ENCODE measurements at places on chromosomes 2 and 18. TPM values are rescaled to one million over a fixed set of nuclear protein-coding genes. Genes with fewer than 3 reads are reported as not detected.

- no peak overlapping the region for H3K27ac ChIP-seq
- no peak for DNase-seq
- H3K4me3 ChIP-seq, result no peak overlapping the region
- H3K36me3 ChIP-seq, result no peaks in the 10 kb centered on the region
- H3K27me3 ChIP-seq, result no peaks in the 10 kb centered on the region
Measured at GRCh38 chr2:116088236-116088635, 1645.8 kb downstream of the DPP10 start.

- H3K27me3 ChIP-seq, result no peaks in the 10 kb centered on the region
- no peak overlapping the region for H3K27ac ChIP-seq
- no peaks in the 10 kb centered on the region for H3K4me1 ChIP-seq
- H3K36me3 ChIP-seq, result no peaks in the 10 kb centered on the region
- no peak overlapping the region for H3K4me3 ChIP-seq
Measured at GRCh38 chr2:67008155-67008554, 389.0 kb upstream of the ETAA1 start.

GRCh38 chr2:11352781-11353537, 8.5 kb upstream of the ROCK2 start:
- H3K36me3 ChIP-seq, result no peaks in the 10 kb centered on the region
- no peak overlapping the region for H3K4me3 ChIP-seq
- no peaks in the 10 kb centered on the region for H3K27me3 ChIP-seq
- H3K4me1 ChIP-seq, result no peaks in the 10 kb centered on the region
- no peak overlapping the region for H3K27ac ChIP-seq

Gene FEV
- not detected for total RNA-seq

- DNase-seq, result no peak
- peaks cover 19% of the 10 kb centered on the region for H3K27me3 ChIP-seq
- no peak overlapping the region for H3K27ac ChIP-seq
- no peaks in the 10 kb centered on the region for H3K36me3 ChIP-seq
- H3K4me3 ChIP-seq, result no peak overlapping the region
Measured at GRCh38 chr2:120873958-120874887, 138.6 kb downstream of the GLI2 start.

DNA sequence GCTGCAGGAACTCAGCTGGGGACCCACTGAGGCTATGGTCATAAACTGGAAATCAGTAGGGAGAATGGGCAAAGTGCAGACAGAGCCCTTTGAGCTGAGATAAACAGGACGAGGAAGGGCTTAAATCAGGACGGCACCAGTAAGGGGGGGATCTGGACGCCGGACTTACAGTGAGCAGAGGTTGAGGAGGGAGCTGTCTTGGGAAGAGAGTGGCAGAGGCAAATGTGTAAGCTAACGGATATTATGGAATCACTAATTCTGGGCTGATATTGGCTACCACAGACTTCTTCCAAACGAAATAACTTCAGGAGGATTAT, 539 bp downstream of the CYP27A1 start:
- DNase-seq, result no peak
- peaks cover 70% of the 10 kb centered on the region for H3K27me3 ChIP-seq
- peaks cover 1% of the 10 kb centered on the region for H3K4me1 ChIP-seq
- peaks cover 9% of the 10 kb centered on the region for H3K36me3 ChIP-seq

GRCh38 chr18:55821219-55821618, 233.2 kb upstream of the TCF4 start:
- no peaks in the 10 kb centered on the region for H3K4me1 ChIP-seq
- no peak for DNase-seq
- H3K27me3 ChIP-seq, result no peaks in the 10 kb centered on the region
- no peak overlapping the region for H3K27ac ChIP-seq

Gene IMPACT
- total RNA-seq, result 23.8 TPM

Gene TUBA3E
- total RNA-seq, result not detected

Gene NYAP2
- 0.06 TPM for total RNA-seq

- peak overlapping the region; percentile 42 for H3K27ac ChIP-seq
- no peak for DNase-seq
- H3K27me3 ChIP-seq, result no peaks in the 10 kb centered on the region
- H3K4me3 ChIP-seq, result no peak overlapping the region
- H3K36me3 ChIP-seq, result peaks cover 6% of the 10 kb centered on the region
Measured at GRCh38 chr2:74000666-74001065, 16.0 kb downstream of the TET3 start.

Data from activated naive CD8-positive, alpha-beta T cell treated with anti-CD3 and anti-CD28 coated beads for 36 hours (primary cell).